ENCODE measurements at places on chromosomes 11 and 22.

DNA sequence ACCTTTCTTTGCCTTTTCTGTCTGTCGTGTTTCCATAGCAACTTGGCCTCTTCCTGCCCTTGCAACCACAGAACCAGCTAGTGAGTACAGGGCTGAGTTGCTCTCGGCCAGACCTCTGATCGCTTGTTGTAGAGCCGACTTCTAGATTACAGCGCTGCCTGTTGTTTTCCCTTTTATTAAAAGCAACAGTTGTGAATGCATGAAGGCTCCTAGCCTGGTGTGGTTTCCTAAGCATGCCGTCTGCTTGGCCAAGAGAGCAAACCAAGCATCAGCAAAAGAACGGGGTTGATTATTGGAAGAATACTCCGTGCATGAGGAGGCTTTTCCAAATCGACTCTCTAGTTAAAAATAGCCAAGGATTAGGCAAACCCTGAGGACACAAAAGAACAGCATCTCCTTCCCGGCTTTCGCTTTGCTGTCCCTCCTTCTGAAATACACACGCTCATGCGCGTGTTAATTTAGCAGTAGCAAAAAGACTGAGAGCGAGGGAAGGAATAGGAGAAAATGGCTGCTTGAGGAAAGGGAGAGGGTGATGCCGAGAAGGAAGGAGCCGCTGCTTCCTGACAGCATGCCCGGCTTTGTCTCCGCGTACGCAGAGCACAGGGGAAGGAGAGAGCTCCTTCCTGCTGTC lies 71.5 kb upstream of the TTC12 start:
- DNase-seq = no peak

DNA sequence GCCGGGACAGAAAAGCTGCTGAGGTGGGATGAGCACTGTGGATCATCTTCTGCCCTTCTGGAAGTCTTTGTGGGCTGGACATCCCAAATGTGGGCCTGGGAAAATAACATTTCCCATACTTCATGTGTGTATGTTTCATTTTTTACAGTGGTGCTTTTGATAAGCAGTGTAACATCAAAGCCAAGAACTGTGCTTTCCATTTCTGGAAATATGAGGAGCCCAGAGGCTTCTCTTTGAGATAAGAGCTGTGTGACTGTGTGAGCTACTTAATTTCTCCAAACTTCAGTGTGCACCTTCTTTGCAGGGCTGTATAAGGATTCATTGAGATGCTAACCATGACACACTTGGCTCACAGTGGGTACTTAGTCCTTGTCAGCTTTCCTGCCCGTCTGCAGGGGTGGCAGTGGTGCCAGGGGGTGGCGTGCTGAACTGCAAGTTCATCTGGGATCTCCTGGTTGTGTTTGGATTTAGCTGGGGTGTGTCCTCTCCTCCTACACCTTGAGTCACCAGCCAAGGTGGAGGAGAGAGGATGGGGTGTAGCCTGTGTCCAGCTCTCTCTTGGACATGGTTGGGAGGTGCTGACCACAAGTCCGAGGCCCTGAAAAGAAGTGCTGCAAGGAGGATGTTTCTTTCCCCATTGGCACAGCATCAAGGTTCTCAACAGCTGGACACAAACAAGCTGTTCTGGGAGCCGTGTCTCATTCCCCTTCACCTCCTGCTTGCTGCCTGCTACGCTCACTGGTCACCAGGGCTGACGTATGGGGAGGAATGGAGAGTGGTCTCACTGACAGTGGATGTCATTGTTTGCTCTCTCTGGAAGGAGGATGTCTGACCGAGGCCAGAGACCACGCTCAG lies 139.4 kb downstream of the TEAD1 start:
- no peak for DNase-seq

GRCh38 chr11:102396708-102397563 lies 49.9 kb downstream of the BIRC2 start:
- no peak for DNase-seq

GRCh38 chr11:57390535-57390934 lies at the start of gene PRG2:
Gene PRG2, minus strand, starts transcription at chr11:57390650. Its CDS starts 706 bp downstream, at chr11:57389944.
- no peak for DNase-seq

GRCh38 chr11:19422276-19422675 lies 181.5 kb upstream of the E2F8 start:
- DNase-seq = no peak

GRCh38 chr11:102345904-102346303 lies 1.1 kb upstream of the BIRC2 start:
- no peak for DNase-seq

- no peak for DNase-seq
These were observed 17.2 kb upstream of the CRYBB3 start for GRCh38 chr22:25182131-25183110.

- DNase-seq = no peak
These were observed 354.8 kb downstream of the ETS1 start for GRCh38 chr11:128232588-128232987.

GRCh38 chr11:101442171-101442570 lies 141.6 kb downstream of the TRPC6 start:
- no peak for DNase-seq

DNA sequence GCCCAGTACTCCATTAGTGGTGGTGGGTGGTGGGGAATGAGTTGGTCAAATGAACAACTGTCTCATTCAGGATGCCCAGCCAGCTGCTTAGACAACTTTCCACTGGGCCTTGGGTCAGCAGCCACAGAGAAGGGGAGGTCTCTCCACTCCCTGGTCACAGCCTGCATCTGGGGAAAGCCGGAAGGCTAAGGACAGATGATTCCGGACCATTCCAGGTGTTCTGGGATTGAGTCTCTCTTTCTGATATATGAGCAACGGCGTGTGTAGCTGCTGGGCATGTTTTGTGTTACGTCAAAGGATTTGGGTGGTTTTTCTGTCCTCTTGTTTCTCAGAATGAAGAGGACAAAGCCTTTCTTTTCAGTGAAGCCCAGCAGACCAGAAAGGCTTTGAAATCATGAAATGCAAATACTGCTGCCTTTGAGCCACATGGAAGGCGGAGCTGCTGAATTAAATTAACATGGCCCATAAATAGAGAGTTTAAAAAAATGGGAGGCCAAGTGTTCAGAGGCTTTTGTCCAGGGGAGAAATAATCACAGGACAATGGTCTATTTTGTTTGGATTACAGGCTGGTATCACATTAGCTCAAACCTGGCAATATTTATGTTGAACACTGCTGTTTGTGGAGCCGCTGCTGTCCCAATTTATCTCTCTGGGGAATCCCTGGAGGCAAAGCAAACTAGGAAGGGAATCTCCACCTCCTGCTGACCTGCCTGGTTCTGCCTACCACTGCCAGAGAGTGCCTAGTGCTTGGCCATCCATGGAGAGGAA lies 234.4 kb upstream of the E2F8 start:
- DNase-seq = no peak

DNA sequence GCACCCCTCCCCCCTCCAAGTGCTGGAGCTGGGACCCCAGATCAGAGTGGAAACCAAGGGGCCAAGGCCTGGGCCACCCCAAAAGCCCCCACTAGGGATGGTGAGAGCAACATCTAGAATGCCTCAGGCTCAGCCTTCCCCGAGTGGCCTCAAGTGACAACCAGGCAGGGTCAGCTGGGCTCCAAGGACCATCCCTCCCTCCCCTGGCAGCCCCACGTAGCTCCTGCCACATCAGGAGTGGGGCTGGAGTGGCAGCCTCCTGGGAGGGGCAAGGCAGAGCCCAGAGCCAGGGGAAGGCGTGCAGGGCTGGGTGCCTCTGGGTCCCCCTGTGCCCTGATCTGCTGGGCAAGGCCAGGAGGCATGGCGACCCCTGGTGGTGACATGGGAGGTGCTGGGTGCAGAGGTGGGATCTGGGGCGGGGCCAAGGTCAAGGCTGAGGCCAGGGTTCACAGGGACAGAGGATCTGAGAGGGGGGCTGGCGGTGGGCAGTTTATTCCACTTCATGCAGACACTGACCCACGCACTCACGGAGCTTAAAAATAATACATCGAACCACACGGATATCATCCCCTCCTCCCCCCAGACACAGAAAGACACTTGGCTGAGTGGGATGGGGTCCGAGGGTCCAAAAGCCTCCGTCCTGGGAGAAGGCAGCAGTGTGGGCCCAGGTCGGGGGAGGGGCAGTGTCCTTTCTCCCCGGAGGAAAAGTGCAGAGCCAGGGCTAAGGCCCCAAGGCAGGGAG lies 15.8 kb upstream of the EHD1 start:
- peak; percentile 80 for DNase-seq

GRCh38 chr11:94656968-94657367 lies 89.8 kb downstream of the PIWIL4 start:
- no peak for DNase-seq

- no peak for DNase-seq
These were observed 530.5 kb upstream of the LRRC4C start for GRCh38 chr11:41989823-41990380.

- no peak for DNase-seq
These were observed 10.2 kb downstream of the CERK start for GRCh38 chr22:46727813-46728364.

- DNase-seq = no peak
These were observed 245.3 kb downstream of the CASP12 start for GRCh38 chr11:104652996-104653395.

GRCh38 chr22:43681731-43682360 lies 130.3 kb downstream of the EFCAB6 start:
- no peak for DNase-seq

GRCh38 chr22:30267382-30268302 lies 991 bp upstream of the OSM start:
- no peak for DNase-seq

DNA sequence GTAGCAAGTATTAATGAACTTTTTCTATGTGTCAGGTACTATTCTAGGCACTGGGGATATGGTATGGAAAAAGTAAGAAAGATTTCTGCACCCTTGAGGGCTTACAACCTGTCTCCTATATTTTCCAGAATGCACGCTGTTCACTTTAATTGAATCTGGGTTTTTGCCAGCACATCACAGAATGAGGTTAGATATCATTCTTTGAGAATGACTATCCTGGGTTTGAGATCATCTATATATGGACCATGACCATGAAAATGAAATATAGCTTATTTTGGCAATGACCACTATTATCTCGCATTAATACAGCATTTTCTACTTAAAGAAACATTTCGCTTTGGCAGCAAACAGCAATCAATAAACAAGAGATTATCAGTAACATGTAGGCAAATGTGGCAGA lies 46.9 kb downstream of the C11orf71 start:
- DNase-seq = no peak

- DNase-seq = no peak
These were observed 70.5 kb upstream of the SESN3 start for GRCh38 chr11:95301474-95301873.

DNA sequence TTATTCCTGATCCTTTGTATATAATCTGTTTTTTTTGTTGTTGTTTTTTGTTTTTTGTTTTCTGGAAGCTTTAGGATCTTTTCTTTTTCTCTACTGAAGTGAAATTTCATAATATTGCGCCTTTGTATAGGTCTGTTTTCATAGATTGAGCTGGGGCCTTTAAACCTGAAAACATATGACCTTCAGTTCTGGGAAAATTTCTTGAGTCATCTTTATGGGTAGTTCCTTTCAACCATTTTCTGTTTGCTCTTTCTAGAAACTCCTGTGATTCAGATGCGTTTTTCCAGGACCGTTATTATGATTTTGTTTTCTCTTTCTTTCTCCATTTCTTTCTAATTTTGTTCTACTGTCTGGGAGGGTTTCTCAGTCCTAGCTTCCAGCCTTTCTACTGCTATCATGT lies 43.7 kb downstream of the BSX start:
- DNase-seq = no peak

DNA sequence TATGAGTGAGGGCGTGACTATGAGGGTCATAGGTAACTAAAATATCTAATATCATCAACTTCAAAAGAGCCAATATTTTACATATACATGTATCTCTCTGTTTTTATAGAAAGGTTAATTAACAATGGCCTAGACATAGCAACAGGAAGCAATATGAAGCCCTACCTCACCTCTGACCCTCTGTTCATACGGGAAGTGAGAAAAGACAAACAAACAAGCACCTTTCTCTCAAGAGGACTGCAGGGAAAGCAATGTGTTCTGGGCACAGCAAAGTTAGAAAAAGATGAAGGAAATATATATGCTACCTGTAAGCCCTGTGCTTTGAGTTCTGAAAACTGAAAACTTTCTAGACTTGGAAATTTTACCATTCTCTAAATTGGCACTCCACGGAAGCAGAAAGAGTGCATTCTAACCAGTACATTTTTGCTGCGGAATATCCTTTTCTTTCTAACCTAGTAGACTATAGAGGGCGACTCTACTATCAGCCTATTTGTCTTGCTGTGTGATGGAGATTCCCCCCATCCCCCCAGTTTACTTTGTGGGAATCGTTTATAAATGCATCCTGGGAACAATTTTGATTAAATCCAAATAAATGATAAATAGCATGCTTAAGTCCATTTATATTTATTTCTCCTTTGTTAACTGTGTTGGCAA lies 830.4 kb upstream of the FAT3 start:
- no peak for DNase-seq

DNA sequence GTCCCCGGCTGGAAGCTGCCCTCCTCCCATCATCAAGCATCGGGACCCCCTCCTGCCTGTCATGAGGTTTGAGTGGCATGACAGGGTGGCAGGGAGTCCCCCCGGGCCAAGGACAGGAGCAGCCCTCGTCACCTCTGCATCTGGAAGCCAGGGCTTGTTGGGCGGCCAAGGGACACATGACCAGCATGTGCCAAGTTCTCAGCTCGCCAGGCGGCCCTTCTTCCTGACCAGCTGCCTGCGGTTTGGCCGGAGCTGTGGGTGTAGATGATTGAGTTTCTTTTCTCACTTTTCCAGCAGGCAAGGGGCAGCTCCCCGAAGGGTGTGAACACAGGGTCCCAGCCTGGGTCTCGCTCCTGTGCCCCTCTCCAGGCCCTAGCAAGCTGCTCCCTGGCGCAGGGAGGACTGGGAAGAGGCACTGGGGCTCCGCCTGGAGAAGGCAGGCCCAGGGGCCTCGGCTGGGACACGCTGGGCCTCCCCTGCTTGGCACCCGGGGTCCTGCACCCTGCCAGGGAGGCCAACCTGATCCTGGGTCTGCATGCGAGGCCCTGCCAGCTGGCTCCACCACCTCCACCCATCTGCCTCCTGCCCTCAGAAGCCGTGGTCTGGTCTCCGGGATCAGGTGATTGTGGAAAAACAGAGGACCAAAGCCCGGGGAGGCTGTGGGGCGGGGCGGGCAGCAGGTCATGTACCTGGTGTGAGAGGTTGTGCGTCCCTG lies 13.4 kb downstream of the ARHGAP8 start:
- no peak for DNase-seq

GRCh38 chr11:28105869-28106268 lies 2.1 kb downstream of the KIF18A start:
- no peak for DNase-seq

DNA sequence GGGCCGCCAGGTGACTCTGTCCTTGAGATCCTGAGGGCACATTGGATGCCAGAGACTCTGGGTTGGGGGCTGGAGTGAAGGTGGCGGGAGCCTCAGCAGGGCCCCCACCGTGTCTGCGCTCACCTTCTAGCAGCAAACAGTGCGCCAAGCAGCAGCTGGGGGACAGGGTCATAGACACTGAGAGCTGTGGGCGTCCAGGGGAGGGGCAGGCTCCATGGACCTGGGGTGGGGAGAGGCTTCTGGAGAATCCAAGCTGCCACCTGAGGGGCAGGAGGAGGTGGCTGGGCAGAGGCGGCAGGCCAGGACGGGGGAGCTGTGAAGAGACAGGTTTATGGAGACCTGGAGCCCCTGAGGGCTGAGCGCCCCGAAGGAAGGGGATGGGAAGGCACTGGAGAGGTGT lies 8.0 kb downstream of the PHRF1 start:
- no peak for DNase-seq

- DNase-seq = no peak
These were observed 55.3 kb upstream of the TEAD1 start for GRCh38 chr11:12618743-12619540.

- no peak for DNase-seq
These were observed 591.2 kb downstream of the OPCML start for GRCh38 chr11:132941024-132941646.

Measured in stimulated activated CD4-positive, alpha-beta T cell treated with anti-CD3 and anti-CD28 coated beads, Interleukin-15, amount 100 ng/mL, for 1 hour (primary cell).